ENCODE measurements at places on chromosomes 12 and 14.

DNA sequence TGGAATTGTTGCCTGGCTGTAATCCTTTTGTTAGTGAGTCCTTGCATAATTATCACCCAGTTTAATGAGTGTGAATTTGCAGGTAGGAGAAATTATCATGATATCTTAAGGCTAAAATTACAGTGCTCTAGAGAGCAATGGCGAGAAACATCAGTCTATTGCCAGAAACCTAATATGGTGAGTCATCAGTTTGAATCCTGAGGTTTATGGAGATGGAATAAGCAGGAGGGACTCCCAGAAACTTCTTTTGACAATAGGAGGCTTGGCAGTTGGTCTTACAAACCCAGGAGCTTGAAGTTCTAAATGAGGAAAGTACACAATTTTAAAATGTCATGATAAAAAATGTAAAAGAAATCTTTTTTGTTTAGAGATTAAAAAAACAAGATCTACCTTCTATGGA is 31.5 kb upstream of the CRADD start:
- H3K36me3 ChIP-seq, result peaks cover 3% of the 10 kb centered on the region
- no peaks in the 10 kb centered on the region for H3K4me1 ChIP-seq
- no peak overlapping the region for H3K27ac ChIP-seq
- no peak for DNase-seq
- no peak overlapping the region for H3K4me3 ChIP-seq
- peaks cover 6% of the 10 kb centered on the region for H3K27me3 ChIP-seq

GRCh38 chr14:76708771-76709170 is 52.5 kb upstream of the VASH1 start:
- no peak overlapping the region for H3K27ac ChIP-seq
- H3K36me3 ChIP-seq, result no peaks in the 10 kb centered on the region
- H3K4me3 ChIP-seq, result no peak overlapping the region
- no peaks in the 10 kb centered on the region for H3K4me1 ChIP-seq

GRCh38 chr14:51881636-51882035 is 21.2 kb downstream of the GNG2 start:
- no peaks in the 10 kb centered on the region for H3K27me3 ChIP-seq
- no peak overlapping the region for H3K4me3 ChIP-seq
- H3K4me1 ChIP-seq, result peaks cover 29% of the 10 kb centered on the region
- H3K36me3 ChIP-seq, result peaks cover 8% of the 10 kb centered on the region
- no peak for DNase-seq

DNA sequence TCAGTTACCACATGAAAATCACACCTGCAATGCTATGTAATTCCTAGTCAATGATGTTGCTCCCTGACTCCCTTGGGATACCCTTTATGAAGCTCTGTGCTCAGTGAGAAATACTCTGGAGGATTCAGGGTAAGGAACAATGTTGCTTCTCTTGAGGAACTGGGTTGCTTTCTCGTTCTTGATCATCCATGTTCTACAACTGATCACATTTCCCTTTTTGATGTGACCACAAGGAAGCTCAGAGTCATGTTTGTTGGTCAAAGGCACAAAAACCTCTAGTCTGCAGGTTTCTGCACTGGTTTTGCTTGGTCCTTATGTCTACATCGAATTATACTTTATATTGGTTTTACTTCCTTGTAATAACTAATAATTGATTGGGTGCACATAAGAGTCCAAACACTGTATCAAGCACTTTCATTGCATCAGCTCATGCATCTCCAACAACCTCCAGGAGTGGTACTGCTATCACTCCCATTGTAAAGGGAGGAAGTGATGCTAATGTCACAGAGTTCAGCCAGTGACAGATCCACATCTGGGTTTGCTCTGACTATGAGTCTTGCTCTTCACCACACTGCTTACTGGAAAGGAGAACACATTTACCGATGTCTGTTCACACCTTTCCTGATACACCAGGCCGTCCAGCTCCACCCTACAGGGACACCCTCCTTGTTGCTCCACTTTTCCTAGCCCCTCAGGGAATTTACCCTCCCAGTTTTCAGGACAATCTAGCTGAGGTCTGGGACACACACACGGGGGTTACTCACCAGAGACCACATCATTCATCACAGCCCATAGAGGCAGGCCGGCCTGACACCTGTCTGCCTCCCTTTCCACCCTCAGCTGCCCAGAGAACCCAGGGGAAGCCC is 41.0 kb downstream of the CMKLR1 start:
- H3K36me3 ChIP-seq, result no peaks in the 10 kb centered on the region
- H3K27ac ChIP-seq, result no peak overlapping the region
- H3K27me3 ChIP-seq, result peaks cover 10% of the 10 kb centered on the region
- peaks cover 2% of the 10 kb centered on the region for H3K4me1 ChIP-seq
- H3K4me3 ChIP-seq, result no peak overlapping the region

DNA sequence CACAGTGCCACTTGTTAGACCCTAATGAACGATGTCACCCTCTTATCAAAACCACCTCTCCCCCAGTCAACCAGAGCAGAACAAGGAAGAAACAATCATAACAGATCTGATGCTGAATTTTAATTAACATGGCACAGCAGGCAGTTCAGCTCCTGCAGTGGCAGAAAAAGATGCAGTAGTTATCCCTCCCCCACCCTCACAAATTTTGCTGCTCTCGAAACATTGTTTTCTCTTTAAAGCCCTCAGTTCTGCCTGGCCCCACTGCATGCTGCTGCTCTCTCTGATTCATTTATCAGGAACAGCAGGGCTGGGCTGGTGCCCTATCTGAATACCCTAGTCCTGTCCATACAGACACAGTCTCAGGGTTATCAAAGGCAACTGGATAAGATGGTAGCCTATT is 12.2 kb downstream of the CCDC175 start:
- H3K4me1 ChIP-seq, result no peaks in the 10 kb centered on the region
- H3K36me3 ChIP-seq, result no peaks in the 10 kb centered on the region
- H3K4me3 ChIP-seq, result no peak overlapping the region

DNA sequence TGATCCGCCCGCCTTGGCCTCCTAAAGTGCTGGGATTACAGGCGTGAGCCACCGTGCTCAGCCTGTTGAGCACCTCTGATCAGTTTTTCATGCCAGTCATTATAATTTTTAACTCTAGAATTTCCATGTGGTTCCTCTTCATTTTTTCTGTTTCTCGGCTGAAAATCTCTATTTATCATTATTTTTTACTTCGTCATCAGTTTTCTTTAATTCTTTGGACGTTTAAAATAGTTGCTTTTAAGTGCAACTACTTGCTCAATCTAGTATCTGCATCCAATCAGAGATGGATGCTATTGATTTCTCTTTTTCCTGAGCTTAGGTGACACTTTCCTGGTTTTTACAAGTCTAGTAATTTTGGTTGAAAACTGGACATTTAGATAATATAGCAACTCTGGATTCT is 16.8 kb downstream of the MAPKAPK5 start:
- H3K36me3 ChIP-seq, result peaks cover 9% of the 10 kb centered on the region
- DNase-seq, result no peak
- no peak overlapping the region for H3K4me3 ChIP-seq
- H3K27ac ChIP-seq, result no peak overlapping the region
- peaks cover 10% of the 10 kb centered on the region for H3K4me1 ChIP-seq
- no peaks in the 10 kb centered on the region for H3K27me3 ChIP-seq

GRCh38 chr14:76664790-76665189 is 96.5 kb upstream of the VASH1 start:
- no peaks in the 10 kb centered on the region for H3K36me3 ChIP-seq
- no peak overlapping the region for H3K27ac ChIP-seq
- DNase-seq, result no peak
- peaks cover 7% of the 10 kb centered on the region for H3K27me3 ChIP-seq
- no peak overlapping the region for H3K4me3 ChIP-seq
- H3K4me1 ChIP-seq, result no peaks in the 10 kb centered on the region

- H3K4me1 ChIP-seq, result peaks cover 29% of the 10 kb centered on the region
- no peak for DNase-seq
- no peaks in the 10 kb centered on the region for H3K27me3 ChIP-seq
- H3K27ac ChIP-seq, result peak overlapping the region; percentile 21
These were observed 413.1 kb downstream of the ZFP36L1 start for GRCh38 chr14:68379510-68380328.

DNA sequence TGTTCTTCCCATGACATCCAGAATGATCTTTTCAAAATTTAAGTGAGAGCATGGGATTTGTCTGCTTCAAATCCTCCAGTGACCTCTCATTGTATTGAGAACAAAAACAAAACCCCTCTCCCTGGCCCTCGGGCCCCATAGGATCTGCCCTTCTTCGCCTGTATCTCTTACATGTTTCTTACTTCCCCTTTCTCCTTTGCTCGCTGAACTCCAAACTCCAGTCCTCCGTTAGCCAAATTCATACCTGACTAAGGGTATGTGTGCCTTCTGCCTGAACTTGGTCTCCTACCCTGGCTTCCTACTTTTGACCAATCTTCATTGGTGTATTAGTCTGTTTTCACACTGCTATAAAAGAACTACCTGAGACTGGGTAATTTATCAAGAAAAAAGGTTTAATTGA is 13.2 kb upstream of the TSPAN11 start:
- no peak overlapping the region for H3K27ac ChIP-seq
- no peak for DNase-seq
- no peaks in the 10 kb centered on the region for H3K4me1 ChIP-seq
